ENCODE measurements at places on chromosomes 4 and X. TPM values are rescaled to one million over a fixed set of nuclear protein-coding genes. Genes with fewer than 3 reads are reported as not detected.

Gene OTUD5
- total RNA-seq: 28.4 TPM

- DNase-seq: no peak
- H3K4me3 ChIP-seq: no peak overlapping the region
- H3K27me3 ChIP-seq: no peaks in the 10 kb centered on the region
- H3K4me1 ChIP-seq: peaks cover 3% of the 10 kb centered on the region
- H3K36me3 ChIP-seq: no peaks in the 10 kb centered on the region
Measured at GRCh38 chr4:54400802-54401201, 171.7 kb downstream of the PDGFRA start.

DNA sequence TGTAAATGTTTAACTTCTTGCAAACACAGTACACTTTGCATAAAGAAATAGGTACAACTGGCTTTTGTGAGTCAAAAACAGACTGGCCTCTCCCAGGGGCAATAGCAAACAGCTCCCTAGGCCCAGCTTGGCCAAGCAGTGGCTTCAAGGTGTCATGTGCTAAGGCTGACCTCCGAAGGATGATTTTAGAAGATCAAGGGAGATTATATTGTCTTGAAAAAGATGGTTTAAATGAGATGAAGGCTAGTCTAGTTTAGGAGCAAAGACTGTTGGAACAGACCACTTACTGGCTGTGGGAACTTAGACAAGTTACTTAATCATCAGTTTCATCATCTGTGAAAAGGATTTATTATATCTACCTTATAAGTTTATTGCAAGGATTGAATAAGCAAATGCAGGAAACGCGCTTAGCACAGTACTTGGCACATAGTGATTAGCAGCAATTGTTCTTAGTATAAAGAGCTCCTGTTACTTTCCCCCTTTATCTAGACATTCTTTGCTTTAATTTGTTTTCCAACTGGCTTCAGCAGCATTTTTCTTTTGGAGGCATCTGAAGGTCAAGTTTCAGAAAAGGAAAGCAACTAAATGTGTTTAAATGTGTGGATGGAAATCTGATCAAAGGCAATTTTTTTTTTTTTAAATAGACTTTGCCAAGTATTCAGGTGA, 17.2 kb downstream of the ANXA3 start:
- no peaks in the 10 kb centered on the region for H3K27me3 ChIP-seq
- peak overlapping the region; percentile 11 for H3K27ac ChIP-seq
- H3K36me3 ChIP-seq: no peaks in the 10 kb centered on the region
- peak overlapping the region; percentile 0 for H3K4me3 ChIP-seq

GRCh38 chr4:168128601-168129000, 36.3 kb downstream of the ANXA10 start:
- DNase-seq: no peak
- no peak overlapping the region for H3K4me3 ChIP-seq
- no peaks in the 10 kb centered on the region for H3K36me3 ChIP-seq
- H3K27me3 ChIP-seq: no peaks in the 10 kb centered on the region
- no peak overlapping the region for H3K27ac ChIP-seq

DNA sequence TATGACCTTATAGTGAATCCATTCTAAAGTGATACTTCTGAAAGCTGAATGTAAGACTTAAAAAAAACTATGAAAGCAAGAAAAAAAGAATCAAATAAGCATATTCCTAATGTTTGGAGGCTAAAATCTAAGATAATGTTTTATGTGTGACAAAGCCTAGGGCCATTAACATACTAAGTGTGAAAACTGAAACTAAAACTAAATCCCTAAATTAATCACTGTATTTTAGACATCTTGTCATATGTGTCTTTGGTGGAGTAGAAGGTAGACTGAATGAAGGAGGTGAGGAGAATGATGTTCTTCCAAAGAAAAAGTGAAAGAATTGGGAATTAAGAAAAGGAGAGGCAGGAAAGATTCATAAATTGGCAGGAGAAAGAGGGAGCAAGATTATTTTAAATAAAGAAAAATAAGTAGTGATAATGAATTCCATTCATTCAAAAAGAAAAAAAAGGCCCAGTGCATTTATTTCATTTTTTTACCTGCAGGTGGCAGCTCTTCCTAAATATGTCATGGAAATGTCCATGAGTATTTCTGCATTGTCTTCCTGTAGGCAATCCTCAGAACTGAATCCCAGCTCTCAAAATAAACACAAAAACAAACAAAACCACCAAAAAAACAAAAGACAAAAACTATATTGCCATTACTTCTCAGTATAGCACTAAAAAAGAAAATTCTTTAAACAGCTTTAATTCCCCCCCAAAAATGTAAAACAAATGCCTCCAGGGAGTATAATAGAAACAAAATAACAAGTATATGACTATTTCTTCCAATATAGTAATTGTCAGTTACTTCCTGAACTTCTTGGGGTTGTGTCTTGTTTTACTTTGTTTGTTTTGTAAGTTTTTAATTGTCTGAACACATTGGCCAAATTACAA, 17.0 kb upstream of the AP1AR start:
- no peaks in the 10 kb centered on the region for H3K4me1 ChIP-seq
- no peak overlapping the region for H3K4me3 ChIP-seq
- no peaks in the 10 kb centered on the region for H3K27me3 ChIP-seq
- H3K27ac ChIP-seq: no peak overlapping the region
- no peaks in the 10 kb centered on the region for H3K36me3 ChIP-seq
- DNase-seq: no peak

GRCh38 chr4:152659806-152660205, 20.0 kb downstream of the TMEM154 start:
- H3K4me3 ChIP-seq: no peak overlapping the region
- H3K4me1 ChIP-seq: no peaks in the 10 kb centered on the region
- no peaks in the 10 kb centered on the region for H3K27me3 ChIP-seq

Gene GJB1
- total RNA-seq: not detected

DNA sequence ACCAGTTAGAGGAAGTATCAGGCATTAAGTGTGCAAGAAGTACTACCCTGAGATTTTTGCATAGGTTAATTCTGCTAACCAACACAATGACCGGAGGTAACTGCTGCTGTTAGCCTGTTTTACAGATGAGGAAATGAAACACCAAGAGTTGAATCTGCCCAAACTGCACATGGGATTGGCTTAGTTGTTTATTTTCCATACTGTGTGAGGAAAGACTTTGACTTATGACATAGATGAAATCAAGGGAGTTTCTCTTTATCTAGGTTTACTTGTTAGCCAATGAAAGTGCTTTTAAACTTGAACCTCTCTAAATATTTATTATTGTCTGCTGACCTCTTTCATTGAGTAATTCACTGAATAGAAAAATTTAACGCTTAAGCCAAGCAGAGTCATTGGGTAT, 10.3 kb downstream of the GUCY1B1 start:
- no peak overlapping the region for H3K4me3 ChIP-seq
- DNase-seq: no peak
- H3K27ac ChIP-seq: no peak overlapping the region
- H3K27me3 ChIP-seq: no peaks in the 10 kb centered on the region

GRCh38 chrX:23505531-23506303, 161.6 kb upstream of the PRDX4 start:
- H3K27me3 ChIP-seq: no peaks in the 10 kb centered on the region
- H3K27ac ChIP-seq: peak overlapping the region; percentile 73
- no peak for DNase-seq
- H3K4me1 ChIP-seq: no peaks in the 10 kb centered on the region
- H3K36me3 ChIP-seq: no peaks in the 10 kb centered on the region

DNA sequence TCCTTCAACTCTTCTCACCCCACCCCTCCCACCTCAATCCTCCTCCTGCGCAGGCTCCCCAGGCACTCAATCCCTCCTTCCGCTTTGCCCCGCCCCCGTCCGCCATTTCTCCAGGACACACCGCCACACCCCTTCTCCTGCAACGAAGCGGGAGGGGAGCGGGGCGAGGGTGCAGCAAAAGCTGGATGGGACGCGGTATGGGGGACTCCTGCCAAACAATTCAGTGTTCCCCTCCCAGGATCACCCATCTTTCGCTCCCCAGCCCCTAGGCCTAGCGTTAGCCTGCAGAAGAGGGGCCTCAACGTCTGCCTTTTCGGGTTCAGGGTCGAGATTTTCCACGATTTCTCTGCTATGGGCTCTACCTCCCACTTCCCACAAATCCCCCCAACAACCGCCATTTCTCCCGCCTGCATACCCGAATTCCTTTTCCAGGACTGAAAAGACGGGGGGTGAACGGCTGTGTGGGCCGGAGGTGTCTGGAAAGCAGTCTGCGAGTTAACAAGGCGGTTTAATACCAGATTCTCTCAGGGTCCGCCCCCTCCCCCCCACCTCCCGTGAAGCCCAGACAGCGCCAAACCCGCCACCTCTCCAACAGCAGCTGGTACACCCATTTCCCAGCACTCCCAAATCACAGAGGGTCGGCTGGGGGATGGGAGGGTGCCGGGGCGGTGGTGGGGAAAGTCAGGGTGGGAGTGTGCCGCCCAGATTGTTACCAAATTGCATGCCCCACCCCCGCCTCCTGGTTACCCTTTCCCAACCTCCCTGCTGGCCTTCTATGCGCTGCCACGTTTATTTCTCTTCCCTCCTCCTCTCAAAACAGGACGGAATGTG, 774 bp downstream of the ARMCX2 start:
- peaks cover 12% of the 10 kb centered on the region for H3K4me1 ChIP-seq
- H3K36me3 ChIP-seq: peaks cover 6% of the 10 kb centered on the region
- peak overlapping the region; percentile 82 for H3K4me3 ChIP-seq
- no peaks in the 10 kb centered on the region for H3K27me3 ChIP-seq

DNA sequence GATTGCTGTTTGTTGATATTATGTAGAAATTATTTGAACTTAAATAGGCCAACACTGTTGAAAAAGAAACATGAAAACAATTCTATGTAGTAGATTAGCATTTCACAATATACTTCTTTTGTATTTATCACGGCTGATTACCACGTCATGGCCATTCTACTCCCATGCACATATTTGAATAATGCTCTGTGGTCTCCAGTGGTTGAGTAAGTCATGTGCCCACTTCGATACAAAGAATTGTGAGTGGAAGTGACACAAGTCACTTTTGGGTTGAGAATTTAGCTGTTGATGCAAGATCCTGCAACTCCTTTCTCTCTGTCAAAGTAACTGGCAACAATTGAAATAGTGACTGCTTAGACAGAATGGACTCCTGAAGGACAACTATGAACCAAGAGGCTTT, 6.7 kb upstream of the FSTL5 start:
- H3K4me1 ChIP-seq: no peaks in the 10 kb centered on the region
- no peak for DNase-seq
- no peaks in the 10 kb centered on the region for H3K27me3 ChIP-seq
- no peak overlapping the region for H3K4me3 ChIP-seq
- H3K36me3 ChIP-seq: no peaks in the 10 kb centered on the region

Gene PF4V1
- total RNA-seq: not detected

GRCh38 chr4:101217353-101218031, 129.8 kb downstream of the PPP3CA start:
- peaks cover 7% of the 10 kb centered on the region for H3K4me1 ChIP-seq
- H3K4me3 ChIP-seq: no peak overlapping the region
- DNase-seq: no peak
- H3K27ac ChIP-seq: no peak overlapping the region
- no peaks in the 10 kb centered on the region for H3K27me3 ChIP-seq

DNA sequence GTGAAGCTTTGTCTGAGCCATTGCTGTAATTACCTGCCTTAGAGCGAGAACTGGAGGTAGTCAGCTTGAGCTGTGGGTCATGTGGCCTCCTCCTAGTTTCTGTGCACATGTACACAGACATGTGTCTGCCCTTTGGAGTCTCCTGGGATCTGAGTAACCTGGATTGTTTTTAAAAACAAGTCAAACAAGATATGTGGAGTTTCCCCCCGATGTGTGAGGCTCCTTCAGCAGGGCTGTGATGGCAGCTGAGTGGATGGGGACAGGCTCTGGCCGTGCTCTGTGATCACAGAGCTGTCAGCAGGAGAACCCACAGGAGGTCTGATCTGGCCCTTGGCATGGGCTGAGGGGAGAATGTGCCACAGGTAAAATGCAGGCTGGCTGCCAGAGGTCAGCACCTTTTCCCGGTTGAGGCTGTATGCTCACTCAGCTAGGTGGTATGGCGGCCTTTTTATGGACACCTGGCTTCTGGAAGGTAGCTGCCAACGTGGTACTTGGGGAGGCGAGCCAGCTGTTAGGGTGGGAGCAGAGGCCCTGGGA, 38.4 kb downstream of the NOP14 start:
- H3K27me3 ChIP-seq: no peaks in the 10 kb centered on the region
- H3K4me3 ChIP-seq: no peak overlapping the region
- no peak for DNase-seq
- peaks cover 42% of the 10 kb centered on the region for H3K36me3 ChIP-seq
- H3K27ac ChIP-seq: no peak overlapping the region
- H3K4me1 ChIP-seq: no peaks in the 10 kb centered on the region

DNA sequence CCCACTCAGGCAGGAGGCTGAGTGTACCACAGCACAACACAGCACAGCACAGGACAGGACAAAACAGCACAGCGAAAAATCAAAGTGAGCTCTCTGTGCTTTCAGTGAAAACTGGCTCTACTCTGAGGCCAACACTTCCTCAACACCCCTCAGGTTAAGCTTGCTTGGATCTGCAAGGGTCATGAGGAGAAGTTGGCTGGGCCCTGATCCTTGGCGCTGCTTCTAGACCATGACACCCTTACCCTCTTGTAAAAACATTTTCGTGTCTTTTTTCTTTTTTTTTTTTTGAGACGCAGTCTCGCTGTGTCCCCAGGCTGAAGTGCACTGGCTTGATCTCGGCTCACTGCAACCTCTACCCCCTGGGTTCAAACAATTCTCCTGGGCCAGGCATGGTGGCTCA, 25.3 kb downstream of the USP46 start:
- no peaks in the 10 kb centered on the region for H3K36me3 ChIP-seq
- no peaks in the 10 kb centered on the region for H3K27me3 ChIP-seq
- no peak overlapping the region for H3K4me3 ChIP-seq
- DNase-seq: no peak
- peaks cover 23% of the 10 kb centered on the region for H3K4me1 ChIP-seq

DNA sequence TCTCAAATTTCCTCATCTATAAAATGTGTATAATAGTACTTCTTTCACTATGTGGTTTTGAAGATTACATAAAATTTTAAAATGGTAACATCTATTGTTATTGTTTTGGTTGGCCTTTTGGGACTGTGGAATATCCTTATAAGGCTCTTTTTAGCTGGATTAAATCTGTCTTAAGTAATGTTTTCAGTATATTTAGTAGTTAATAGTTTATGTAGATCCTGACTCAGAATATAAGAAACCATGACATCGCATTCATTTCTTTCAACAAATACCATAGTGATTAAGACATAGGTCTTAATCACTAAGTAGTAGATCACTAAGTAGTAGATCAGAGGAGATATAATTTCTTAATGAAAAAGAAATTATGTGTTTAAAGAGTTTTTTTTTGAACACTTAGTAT, 48.5 kb downstream of the MRPL1 start:
- no peak overlapping the region for H3K27ac ChIP-seq
- H3K27me3 ChIP-seq: no peaks in the 10 kb centered on the region
- no peak overlapping the region for H3K4me3 ChIP-seq
- H3K36me3 ChIP-seq: no peaks in the 10 kb centered on the region
- no peak for DNase-seq
- H3K4me1 ChIP-seq: no peaks in the 10 kb centered on the region

- H3K27ac ChIP-seq: no peak overlapping the region
- no peaks in the 10 kb centered on the region for H3K4me1 ChIP-seq
- no peak overlapping the region for H3K4me3 ChIP-seq
- H3K27me3 ChIP-seq: no peaks in the 10 kb centered on the region
Measured at GRCh38 chrX:3550160-3550751, 163.2 kb downstream of the PRKX start.

Gene MAEA
- 83.8 TPM for total RNA-seq

Gene OTUD6A
- total RNA-seq: not detected

- H3K27ac ChIP-seq: no peak overlapping the region
- no peaks in the 10 kb centered on the region for H3K27me3 ChIP-seq
- no peak for DNase-seq
Measured at GRCh38 chr4:126130215-126130614, 815.5 kb downstream of the FAT4 start.
